ENCODE measurements at places on chromosomes 3 and 15.

DNA sequence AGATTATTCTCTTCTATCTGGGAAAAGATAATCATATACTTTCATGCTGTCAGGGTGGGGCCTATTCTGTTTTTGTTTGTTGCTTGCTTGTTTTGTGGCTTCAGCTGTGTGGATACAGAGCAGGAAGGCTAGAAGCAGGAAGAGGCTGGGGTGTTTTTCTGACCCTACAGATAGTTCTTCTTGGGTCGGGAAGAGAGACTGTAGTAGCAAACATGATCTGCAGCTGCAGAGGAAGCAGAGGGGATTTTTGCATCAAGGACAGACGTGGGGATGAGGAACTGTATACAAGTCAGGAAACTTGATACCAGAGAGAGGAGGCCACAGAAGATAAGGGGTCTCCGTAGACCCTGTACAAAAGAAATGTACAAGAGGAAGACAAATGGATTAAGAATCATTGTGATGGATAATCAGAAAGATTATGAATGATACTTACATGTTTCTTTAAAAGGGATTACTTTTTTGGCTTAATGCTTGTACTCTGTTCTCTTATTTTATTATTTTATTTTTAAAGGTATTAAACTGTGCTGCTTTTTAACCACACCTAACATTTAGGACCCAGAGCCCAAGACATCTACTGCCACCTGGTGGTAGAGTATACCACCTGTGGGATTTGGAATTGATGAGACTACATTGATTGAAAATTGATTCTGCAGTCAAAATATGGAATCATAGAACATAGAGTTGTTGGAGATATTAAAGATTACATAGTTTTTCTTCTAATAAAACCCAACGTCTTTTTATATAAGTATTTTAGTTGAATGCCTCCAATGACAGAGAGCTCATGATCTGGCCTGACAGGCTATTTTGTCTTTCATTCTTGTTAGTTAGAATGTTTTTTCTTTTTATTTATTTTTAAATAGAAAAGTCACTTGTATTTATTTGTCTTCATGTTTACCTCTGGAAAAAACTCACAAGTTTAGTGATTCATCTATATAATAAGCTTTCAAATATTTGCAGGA, 87.3 kb upstream of the ROPN1 start:
- peak; percentile 50 for DNase-seq

GRCh38 chr3:62562017-62562416, 188.7 kb upstream of the FEZF2 start:
- peak; percentile 69 for DNase-seq

GRCh38 chr3:125110016-125110875, 54.4 kb upstream of the HEG1 start:
- DNase-seq: peak; percentile 98

GRCh38 chr3:133965013-133965570, 64.6 kb downstream of the SLCO2A1 start:
- peak; percentile 31 for DNase-seq

- no peak for DNase-seq
Observed at GRCh38 chr15:77430652-77431051, 10.0 kb downstream of the HMG20A start.

DNA sequence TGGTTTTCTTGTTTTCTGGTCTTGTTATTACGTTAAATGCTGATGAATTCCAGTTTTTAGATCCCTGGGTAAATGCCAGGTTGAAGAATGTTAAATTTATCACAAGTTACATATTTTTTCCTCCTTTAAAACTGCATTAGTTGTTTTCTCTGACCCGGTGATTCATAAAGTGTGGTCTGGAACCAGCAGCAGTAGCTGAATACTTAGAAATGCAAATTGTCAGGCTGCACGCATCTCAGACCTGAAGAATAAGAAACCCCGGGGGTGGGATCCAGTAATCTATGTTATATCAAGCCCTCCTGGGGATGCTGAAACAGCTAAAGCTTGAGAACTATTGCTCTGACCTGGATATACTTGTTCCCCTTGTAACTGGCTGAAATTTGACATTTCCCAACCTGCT, 69.1 kb downstream of the PEX5L start:
- peak; percentile 0 for DNase-seq

GRCh38 chr3:123310741-123311140, 109.0 kb downstream of the SEC22A start:
- DNase-seq: peak; percentile 31

GRCh38 chr3:81394651-81395524, 366.6 kb downstream of the GBE1 start:
- no peak for DNase-seq

GRCh38 chr15:42456971-42457370, 34.0 kb downstream of the ZNF106 start:
- no peak for DNase-seq

- peak; percentile 60 for DNase-seq
Observed at GRCh38 chr15:37101980-37102304, 1.6 kb upstream of the MEIS2 start.

- peak; percentile 97 for DNase-seq
Observed at GRCh38 chr15:81642451-81642990, 268.5 kb upstream of the TMC3 start.

GRCh38 chr15:22949074-22949547, 31.1 kb downstream of the CYFIP1 start:
- DNase-seq: peak; percentile 24

DNA sequence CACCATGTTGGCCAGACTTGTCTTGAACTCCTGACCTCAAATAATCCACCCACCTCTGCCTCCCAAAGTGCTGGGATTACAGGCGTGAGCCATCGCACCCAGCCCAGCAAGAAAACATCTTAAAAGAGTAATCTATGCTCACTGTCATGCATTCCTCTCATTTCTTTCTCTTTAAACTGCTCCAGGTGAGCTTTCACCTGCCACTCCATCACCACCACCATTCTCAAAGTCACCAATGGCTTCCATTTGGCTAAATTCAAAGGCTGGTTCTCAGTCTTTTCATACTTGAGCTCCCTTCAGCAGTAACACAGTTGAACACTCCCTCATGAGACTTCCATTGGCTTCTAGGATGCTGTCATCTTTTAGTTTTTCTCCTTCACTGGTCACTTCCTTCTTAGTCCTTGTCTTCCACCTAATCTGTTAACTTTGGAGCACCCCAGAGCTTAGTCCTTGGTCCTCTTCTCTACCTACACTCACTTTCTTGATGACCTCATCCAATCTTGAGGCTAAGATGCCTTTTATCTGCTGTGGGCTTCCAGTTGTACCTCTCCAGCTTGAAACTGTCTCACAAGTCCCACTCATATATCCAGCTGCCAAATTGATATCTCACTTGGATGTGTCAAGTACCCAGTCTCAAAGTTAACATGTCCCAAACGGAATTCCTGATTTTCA, 27.0 kb upstream of the ESYT3 start:
- DNase-seq: no peak

GRCh38 chr3:100470951-100471350, 21.5 kb upstream of the TMEM45A start:
- DNase-seq: no peak

DNA sequence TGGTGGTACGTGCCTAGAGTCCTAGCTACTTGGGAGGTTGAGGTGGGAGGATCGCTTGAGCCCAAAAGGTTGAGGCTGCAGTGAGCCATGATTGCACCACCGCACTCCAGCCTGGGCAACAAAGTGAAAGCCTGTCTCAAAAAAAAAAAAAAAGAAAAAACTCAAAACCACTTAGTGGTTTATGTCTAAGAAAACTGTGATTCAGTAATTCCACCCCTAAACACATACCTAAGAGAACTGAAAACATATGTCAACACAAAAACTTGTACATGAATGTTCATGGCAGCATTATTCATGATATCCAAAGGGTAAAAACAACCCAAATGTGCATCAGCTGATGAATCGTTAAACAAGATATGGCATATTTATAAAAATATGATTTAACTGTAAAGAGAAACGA, 14.3 kb downstream of the SPG21 start:
- peak; percentile 12 for DNase-seq

GRCh38 chr3:53673722-53674350, 172.4 kb downstream of the CHDH start:
- DNase-seq: no peak

- no peak for DNase-seq
Observed at GRCh38 chr3:187798126-187798525, 52.9 kb upstream of the BCL6 start.

DNA sequence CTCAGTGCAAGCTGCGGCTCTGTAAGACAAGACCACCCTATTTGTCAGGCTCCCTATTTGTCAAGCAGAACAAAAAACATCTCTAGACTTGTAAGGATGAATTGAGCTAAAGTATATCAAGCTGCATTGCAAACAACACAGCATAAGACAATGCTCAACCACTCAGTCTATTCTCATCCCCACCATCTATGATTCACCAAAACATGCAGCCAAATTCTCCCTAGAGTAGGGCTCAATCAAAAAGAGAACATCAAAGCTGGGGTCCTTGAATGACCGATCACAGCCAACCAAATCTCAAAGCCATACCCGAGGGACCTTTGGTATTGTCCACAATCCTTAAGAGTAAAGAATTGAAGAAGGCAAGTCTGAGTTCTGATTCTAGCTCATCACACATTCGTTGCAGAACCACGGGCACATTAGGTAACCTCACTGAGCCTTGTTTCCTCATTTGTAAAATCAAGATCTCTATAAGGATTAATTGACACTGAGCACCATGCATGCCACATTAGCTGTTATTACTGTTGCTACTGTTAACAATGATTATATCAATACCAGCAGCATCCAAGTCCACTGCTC, 31.2 kb downstream of the RFTN1 start:
- no peak for DNase-seq

- no peak for DNase-seq
Observed at GRCh38 chr3:24582431-24583403, 88.1 kb upstream of the THRB start.

GRCh38 chr3:105938101-105938500, 69.3 kb upstream of the CBLB start:
- peak; percentile 45 for DNase-seq

GRCh38 chr15:63436341-63436740, 54.7 kb upstream of the CA12 start:
- no peak for DNase-seq

DNA sequence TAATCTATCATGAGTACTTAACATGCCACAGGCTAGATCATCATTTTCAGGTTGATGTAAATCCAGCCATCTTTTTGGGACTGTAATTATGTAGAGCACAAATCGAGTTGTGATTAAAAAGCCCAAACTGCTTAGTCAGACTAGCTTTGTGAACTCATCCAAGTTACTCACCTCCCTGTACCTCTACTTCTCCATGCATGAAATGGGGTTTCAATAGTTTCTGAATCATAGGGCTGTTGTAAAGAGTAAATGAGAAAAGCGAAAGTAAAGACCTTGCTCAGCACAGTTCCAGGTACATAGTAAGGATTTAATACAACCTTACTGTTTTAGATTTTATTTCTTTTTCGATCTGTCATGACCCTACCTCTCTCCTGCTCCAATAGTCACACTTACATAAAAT, 85.6 kb upstream of the GAP43 start:
- DNase-seq: no peak

GRCh38 chr15:86327230-86327865, 247.7 kb downstream of the AGBL1 start:
- DNase-seq: no peak

GRCh38 chr3:31384117-31384516, 148.6 kb upstream of the STT3B start:
- no peak for DNase-seq

DNA sequence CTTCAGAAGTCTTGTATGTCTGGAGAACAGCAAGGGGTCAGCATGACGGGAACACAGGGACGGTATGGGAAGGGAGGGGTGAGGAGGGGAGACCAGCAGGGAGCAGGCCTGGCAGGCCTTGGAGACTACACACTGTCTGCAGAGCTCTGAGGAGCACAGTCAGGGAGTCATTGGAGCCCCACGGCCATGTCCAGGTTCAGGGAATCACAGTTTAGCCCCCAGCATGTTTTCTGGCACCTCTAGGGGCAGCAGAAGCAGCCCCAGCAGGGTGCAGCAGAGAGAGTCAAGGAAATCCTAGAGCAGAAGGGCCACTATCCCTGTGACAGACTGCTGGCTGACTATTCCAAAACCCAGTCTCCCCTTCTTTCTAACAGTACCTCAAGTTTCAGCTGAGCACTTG, 3.2 kb downstream of the LAMP3 start:
- no peak for DNase-seq

DNA sequence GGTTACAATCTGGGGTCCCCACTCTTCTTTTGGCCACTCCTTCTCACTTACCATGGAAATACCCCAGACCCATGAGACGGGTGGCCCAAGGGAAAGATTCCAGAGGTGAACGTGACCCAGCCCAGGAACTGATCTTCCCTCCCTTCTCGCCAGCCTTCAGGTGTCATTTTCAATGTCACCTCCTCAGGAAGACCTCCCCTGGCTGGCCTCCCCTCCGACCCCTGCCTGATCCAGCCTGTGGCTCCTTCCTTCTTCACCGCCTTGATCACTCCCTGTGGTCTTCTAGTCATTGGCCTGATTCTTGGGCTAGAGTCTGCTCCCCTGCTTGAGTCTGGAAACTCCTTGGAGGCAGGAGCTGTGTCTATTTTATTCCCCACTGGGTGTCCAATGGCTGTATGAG, 146.1 kb downstream of the SMAD6 start:
- no peak for DNase-seq

DNA sequence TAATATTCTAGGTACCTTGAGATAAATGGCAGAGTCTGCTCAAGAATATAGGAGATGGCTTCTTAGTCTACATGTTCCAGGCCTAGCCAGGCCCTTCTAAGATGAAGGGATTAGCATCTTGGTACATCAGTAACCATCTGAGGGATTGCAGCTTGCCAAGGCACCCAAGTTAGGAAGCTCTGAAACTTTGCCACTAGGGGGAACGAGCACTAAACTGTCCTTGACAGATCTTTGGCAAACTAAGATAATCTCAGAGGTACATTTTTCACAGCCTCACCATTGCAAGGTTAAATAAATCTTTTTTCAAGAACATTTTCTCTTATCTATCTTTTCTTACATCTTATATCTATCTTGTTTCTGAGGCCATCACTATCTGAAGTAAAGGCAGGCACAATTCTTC, 351.2 kb downstream of the RAP2B start:
- DNase-seq: no peak

- DNase-seq: no peak
Observed at GRCh38 chr3:151935446-151935845, 62.0 kb downstream of the SUCNR1 start.

- DNase-seq: peak; percentile 93
Observed at GRCh38 chr3:112629425-112629824, 11.5 kb downstream of the CCDC80 start.

DNA sequence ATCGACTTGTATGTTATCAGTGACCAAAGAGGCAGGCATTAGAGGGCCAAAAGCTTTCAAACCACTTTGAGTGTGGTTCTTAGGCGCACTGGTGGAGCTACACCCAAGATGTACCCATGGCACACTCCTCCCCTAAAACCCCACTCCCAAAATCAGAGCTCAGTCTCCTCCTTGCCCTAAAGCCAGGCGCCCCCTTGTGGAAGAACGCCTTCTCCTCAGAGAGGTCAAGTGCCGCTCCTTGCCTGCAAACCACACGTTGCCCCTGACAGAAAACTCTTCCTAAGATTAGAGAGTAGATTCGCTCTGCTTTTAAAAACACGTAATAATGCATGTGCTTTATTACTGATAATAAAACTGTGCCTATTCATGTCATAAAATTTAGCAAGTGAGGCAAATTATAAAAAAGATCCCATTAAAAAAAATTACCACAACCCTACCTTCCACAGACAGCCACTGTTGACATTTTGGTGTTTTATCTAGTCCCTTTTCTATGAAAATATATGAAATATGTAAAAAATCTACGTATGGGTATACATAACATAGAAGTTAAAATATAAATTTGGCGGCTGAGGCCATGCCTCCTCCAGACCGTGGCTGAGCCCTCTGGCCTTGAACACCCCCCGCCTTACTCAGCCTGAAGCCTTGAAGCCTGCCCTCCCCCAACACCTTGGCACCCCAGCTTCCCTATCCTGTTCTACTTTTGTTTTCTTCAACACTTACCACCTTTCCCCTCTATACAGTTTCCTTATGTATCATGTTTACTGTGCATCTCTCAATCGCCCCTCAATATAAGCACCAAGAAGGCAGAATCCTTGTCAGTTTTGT, 33.5 kb downstream of the BCL2L10 start:
- peak; percentile 56 for DNase-seq

Measured in IMR-90 (cell line).